Dorsolateral prefrontal cortex (tissue), 122 donors: ENCODE measurements at places on chromosomes 2 and 18. TPM values are rescaled to one million over a fixed set of nuclear protein-coding genes. Genes with fewer than 3 reads are reported as not detected.

GRCh38 chr18:43661570-43661969, 384.3 kb upstream of the SYT4 start:
- DNase-seq = no peak

Gene SLC11A1
- total RNA-seq = 11.0 TPM

- DNase-seq = no peak
These were observed 339.9 kb upstream of the SOX11 start for GRCh38 chr2:5352286-5352685.

Gene MBD5
- total RNA-seq = 112 TPM

GRCh38 chr2:204477358-204477950, 67.8 kb upstream of the PARD3B start:
- DNase-seq = no peak
